Cerebellum (tissue), 4 donors: ENCODE measurements at places on chromosomes 3 and 15.

DNA sequence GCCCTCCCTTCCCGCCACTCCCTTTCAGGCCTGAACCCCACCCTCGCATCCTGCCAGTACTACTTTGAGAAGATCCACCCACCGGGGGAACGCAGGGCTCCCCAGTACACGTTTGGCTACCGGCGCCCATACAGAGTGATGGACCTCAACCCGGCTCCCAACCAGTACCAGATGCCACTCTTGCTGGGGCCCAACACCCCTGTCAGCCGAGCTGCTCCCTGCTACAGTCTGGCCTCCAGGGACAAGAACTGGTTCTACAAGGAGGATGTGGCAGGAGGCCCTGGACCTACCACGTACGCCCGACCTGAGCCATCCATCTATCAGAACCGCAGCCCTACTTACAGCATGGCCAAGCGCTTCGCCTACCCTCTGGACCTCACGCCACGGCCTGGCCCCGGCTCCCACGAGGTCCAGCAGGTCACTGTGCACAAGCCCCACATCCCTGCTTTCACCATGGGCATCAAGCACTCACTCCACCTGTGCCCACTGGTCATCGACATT, 14.4 kb upstream of the CSPG4 start:
- DNase-seq, result no peak

- DNase-seq, result no peak
These were observed 462.3 kb upstream of the SGO1 start for GRCh38 chr3:20648294-20648693.

DNA sequence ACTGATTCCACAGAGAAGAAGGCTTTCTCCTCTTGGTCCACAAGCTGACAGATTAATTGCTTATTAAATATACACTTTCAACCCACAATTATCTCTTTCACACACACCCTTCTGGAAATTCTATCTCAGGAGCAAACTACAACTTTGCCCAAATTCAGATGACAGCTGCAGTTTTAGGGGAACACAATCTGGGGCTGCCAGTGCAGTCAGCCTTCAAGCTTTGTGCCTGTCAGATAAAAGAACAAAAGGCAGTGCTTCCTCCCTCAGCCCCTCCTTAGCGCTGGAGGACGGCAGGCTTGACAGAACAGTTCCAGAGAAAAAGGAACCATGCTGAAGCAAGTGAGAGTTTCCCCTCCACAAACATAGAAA, 99.6 kb downstream of the TMCC1 start:
- DNase-seq, result no peak

- no peak for DNase-seq
These were observed 514 bp upstream of the FAM174B start for GRCh38 chr15:92656089-92656488.

DNA sequence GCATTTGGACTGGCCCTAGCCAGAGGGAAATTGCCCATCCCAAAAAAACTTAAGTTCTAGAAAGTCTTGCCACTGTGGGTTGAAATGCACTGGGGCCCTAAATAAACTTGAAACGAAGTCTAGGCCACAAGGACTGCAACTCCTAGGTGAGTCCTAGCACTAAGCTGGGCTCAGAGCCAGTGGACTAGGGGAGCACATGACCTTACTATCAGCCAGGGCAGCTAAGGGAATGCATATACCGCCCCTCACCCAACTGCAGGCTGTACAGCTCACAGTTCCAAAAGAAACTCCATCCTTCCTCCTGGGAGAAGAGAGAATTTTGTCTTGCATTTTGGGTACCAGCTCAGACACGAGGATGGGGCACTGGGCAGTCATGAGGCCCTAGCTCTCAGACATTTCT, 23.6 kb upstream of the TEX55 start:
- DNase-seq, result no peak
